ENCODE measurements at places on chromosomes 1 and 21. TPM values are rescaled to one million over a fixed set of nuclear protein-coding genes. Genes with fewer than 3 reads are reported as not detected.

FCRL5 gene
- not detected for total RNA-seq

HCN3 gene
- 1.0 TPM for total RNA-seq

OR10J1 gene
- total RNA-seq: not detected

DDR2 gene
- 40.2 TPM for total RNA-seq

PLA2G2F gene
- not detected for total RNA-seq

NBPF10 gene
- 1.6 TPM for total RNA-seq

CA14 gene
- 2.1 TPM for total RNA-seq

KRTAP7-1 gene
- not detected for total RNA-seq

TLCD4 gene
- total RNA-seq: 17.7 TPM

SLC25A34 gene
- 1.6 TPM for total RNA-seq

C1QTNF12 gene
- 1.0 TPM for total RNA-seq

NECTIN4 gene
- total RNA-seq: not detected

CACHD1 gene
- 12.5 TPM for total RNA-seq

GUCA2A gene
- total RNA-seq: not detected

FLG2 gene
- total RNA-seq: not detected

ADORA1 gene
- total RNA-seq: 2.1 TPM

HSD11B1 gene
- total RNA-seq: not detected

CD5L gene
- total RNA-seq: not detected

HTR6 gene
- not detected for total RNA-seq

FMO1 gene
- 5.7 TPM for total RNA-seq

RXRG gene
- total RNA-seq: 39.1 TPM

RAB42 gene
- total RNA-seq: 5.7 TPM

S1PR1 gene
- 21.9 TPM for total RNA-seq

OR2T11 gene
- not detected for total RNA-seq

TMPRSS15 gene
- 0.52 TPM for total RNA-seq

SH2D1B gene
- 0.52 TPM for total RNA-seq

NHLH1 gene
- not detected for total RNA-seq

S100A7 gene
- total RNA-seq: not detected

TNFRSF25 gene
- 3.7 TPM for total RNA-seq

FAM72C gene
- not detected for total RNA-seq

ACTN2 gene
- total RNA-seq: 660 TPM

C1orf94 gene
- not detected for total RNA-seq

DCST2 gene
- total RNA-seq: not detected

Measured in skeletal muscle tissue (tissue), 5 donors.